Fibroblast of skin of right biceps (primary cell): ENCODE measurements at places on chromosomes 4 and X.

- peak; percentile 73 for DNase-seq
Observed at GRCh38 chr4:182916483-182917181, 554 bp downstream of the DCTD start.

DNA sequence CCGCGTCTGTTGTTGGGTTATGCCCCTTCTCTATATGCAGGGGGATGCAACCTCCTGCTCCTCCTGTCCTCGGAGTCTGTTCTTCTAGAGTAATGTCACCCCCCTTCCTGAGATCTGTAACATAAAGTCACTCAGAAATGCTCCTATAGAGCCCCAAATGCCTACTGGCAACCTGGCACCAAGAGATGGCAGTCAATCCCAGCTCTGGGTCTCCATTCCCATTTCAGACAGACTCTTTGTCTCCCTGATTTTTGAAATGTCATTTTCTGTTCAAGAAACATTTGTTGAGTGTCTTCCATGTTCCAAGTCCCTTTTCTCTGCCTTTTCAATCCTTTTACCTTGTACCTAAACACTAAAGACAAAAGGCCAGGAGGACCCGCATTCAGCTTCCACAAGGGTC is 9.6 kb upstream of the PRDM8 start:
- no peak for DNase-seq

GRCh38 chrX:49160908-49161307 is 1.6 kb upstream of the MAGIX start:
- no peak for DNase-seq

DNA sequence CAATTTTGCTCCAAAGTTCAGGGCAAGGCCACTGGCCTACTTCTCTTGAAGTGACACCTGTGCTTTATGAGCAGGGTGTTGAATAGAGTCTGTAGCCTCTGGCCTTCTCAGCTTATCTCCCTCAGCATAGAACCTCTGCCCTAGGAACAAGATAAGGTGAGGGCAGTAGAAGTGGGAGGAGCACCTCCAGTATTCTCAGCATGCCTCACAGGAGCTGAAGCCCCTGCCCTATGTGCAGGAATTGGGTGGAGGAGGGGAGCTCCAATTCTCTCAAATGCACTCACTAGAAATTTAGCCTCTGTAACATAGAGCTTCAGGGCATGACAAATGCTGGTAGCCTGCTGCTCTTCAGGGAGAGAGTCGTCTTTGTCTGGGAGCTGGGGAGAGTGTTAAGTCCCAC is 479.3 kb downstream of the IL1RAPL1 start:
- no peak for DNase-seq

- no peak for DNase-seq
Observed at GRCh38 chr4:555566-556275, 20.4 kb downstream of the TMEM271 start.

- peak; percentile 88 for DNase-seq
Observed at GRCh38 chrX:68929332-68930150, 100.7 kb downstream of the EFNB1 start.

- peak; percentile 65 for DNase-seq
Observed at GRCh38 chr4:177302371-177303100, 7.1 kb upstream of the NEIL3 start.
